SHP77 (cell line): ENCODE measurements at places on chromosomes 12 and 14.

DNA sequence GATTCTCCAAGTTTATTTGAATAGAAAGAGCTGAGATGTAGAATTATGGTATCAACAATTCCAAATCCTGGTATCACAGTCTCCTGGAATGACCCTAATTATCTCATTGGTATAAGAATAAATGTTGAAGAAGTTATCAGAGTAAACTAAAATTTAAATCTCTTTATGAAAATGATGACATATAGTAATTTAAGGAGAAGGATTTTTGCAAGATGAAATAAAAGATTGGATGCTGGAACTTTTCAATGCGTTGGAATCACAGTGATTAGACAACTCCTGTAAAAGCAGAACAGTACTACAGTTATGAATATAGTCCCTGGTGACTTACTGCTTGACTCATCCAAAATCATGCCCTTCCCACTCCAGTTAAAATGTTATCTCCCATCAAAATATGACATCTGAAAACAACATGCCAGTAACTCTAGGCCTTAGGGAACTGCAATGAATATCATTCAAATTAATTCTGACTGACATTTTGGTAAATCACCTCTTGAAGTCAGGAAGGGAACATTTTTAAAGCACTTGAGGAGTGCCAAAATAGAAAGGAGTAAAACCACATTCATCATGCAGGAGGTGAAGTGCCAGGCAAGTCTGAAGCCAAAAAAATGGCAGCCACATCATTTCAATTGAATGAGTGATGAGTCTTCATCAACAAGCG lies 197.8 kb upstream of the PRKD1 start:
- peak; percentile 18 for DNase-seq

DNA sequence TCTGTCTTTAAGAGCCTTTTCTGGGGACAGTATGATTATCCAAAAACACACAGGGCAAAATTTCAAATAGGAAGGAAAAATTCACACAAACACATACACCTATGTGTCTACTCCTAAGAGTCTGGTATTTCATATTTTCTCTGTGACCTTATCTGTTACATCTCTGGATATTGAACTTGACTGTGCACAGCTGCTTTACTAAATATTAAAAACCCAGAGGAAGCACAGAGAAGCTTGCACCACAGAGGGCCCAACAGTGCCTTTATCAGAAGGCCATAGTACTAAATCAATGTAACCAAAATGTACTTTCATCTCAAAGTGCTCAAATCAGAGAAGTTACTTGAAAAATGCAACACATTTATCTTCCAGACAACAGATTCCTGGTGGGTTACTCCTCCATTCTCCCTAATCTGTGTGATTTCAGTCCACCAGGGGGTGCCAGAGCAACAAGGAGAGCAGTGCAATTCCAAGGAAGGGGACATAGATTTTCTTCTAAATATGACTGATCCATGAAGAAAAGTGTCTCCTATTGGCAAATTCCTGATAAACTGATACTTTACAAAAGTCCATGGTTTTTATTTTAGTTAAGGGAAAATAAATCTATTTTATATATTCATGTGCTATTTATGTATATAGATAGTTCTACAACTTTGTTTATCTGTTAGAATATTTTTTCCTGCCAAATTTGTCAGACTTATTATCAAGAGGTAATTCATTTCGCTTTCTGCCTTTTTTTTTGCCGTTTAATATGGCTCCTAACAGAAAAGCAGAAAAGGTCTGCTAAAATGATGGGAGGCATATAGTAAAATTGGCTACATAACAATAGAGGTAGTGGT lies 617.6 kb downstream of the LRFN5 start:
- peak; percentile 51 for DNase-seq

DNA sequence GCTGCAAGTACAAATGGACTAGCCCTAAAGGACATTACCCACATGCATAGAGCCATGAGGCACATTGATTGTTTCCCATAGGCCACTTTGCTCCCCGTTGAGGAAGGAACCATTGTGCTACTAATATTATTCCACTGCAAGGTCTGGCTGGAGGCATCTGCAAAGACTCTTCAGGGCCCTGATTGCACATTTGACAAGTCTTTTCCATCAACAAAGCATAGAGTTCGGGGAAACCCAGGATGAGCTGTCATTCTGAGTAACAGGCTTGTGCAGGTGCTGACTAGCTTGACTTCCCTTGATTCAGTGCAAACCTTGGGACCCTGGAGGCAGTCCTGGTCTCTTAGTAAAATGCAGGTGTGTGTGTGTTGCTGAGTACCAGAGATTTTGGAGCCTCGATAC lies 73.8 kb downstream of the SUSD6 start:
- no peak for DNase-seq

GRCh38 chr12:106238146-106238545 lies 9.7 kb downstream of the CKAP4 start:
- no peak for DNase-seq

- no peak for DNase-seq
Measured at GRCh38 chr12:89975574-89975973, 266.9 kb upstream of the ATP2B1 start.

DNA sequence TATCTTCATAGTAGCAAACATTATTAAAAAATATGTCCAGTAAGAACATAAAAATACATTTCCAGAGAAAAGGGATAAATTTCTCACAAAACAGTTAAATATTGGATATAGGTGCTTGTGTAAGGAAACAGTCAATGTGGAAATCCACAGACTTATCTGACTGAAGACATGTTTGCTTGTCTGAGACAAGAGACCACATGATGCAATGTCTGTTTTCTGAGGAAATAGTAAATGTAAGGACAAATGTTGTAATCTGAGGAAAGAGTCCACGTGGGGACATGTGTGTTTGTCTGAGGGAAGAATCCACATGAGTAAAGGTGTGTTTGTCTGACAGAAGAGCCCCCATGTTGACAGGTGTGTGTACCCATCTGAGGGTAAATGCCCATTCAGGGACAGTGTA lies 1093.2 kb downstream of the TMEM121 start:
- no peak for DNase-seq

DNA sequence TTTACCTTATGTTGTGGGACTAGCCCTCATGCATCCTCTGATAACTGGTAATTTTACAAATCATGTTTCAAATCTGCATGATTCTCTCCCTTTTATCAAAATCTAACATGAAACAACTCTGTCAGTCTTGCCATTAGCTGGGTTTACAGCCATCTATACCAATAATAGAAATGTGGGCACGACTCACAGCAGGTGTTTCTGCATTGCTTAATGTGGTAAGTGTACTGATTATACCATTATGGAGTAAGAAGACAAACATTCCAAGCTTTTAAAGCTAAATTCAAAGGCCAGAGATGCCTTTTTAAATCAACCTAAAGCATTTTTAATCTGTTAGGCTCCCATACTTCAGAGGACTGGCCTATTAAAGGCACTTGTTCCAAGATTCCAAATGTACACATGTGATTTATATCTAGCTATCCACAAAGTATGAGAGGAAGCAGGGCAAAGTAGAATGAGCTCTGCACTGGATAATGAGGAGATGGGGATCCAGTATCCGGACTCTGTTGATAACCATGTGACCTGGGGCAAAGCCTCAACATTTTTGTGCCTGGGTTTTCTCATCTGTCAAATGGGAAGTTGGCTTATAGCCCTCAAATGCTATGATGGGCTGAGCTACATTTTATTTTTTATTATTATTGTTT lies 52.3 kb upstream of the FUT8 start:
- DNase-seq: no peak

GRCh38 chr14:92004062-92004461 lies 35.8 kb downstream of the TRIP11 start:
- DNase-seq: no peak

DNA sequence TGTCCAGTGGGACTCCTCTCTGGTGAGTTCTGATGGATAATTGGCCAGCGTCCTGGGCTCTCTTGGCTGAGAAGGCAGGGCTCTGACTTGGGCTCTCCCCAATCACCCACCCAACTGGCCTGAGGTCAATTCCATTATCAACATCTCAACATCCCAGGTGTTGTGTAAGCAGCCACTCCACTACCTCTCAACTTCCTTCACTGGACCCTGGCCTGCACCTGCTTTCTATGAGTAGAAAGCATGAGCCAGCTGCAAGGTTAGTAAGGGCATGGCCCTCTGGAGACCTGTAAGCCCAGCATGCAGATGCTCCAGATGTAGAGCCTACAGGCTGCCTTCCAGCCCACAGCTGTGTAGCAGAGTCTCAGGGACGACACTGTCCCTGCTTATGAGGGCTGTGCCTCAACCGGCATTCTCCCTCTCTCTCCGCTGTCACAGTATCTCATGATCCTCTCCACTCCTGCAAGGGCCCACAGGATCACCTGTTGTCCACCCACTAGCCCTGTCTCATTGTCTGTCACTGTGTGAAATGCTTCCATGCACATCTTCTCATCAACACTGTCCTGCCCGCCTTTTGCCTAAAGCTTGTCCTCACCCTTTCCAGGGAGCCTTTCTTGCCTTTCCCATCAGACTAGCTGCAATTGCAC lies 5.4 kb upstream of the KRT81 start:
- DNase-seq: no peak

DNA sequence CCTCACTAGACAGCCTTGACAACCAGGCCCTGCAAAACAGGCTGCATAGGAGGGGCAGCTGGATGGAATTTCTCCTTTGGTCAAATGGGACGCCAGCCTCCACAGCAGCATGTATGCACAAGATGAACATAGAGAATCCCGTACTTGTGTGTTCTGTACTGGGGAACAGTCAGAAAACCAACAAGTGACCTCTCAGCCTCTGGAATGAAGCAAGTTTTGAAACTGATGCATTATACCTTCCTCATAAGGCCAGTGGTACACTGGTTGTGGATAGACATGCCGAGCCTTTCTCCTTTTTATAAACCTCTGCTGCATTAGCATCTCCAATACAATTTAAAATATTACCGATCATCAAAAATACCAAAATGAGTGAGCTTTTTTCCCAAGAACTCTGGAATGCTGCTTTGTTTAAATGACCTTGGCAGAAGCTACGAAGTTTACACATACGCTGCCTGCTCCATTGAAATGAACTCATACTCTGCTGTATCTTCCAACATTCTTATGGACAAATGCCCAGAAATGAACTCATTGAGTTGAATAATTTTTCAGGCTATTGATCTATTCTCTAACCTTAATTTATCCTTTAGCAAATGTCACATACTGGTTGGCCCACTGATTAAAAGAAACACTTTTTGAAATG lies 47.6 kb upstream of the FERMT2 start:
- DNase-seq: no peak

- no peak for DNase-seq
Measured at GRCh38 chr12:65171870-65172269, 2.5 kb downstream of the LEMD3 start.

- DNase-seq: no peak
Measured at GRCh38 chr12:1174659-1175058, 183.6 kb downstream of the ERC1 start.

GRCh38 chr12:42915426-42915825 lies 325.9 kb upstream of the PRICKLE1 start:
- DNase-seq: no peak

DNA sequence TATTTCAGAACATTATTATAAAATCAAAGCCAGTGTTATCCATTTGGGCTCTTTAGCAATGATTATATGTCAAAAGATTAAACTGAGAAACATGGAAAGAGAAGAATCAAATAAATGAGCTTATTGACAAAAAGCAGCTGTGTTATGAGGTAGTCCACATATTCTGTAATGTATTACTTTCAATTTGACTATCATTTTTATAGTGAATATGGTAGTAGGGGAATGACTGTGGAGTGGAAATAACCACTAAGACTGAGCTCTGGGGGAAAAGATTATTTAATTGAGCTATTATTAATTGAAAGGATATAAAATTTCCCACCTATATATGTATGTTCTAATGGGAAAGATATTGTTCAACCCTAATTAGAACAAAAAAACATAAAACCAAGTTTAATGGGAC lies 381.3 kb downstream of the TMTC2 start:
- no peak for DNase-seq

- DNase-seq: no peak
Measured at GRCh38 chr12:52494518-52494917, 1.5 kb upstream of the KRT6A start.

DNA sequence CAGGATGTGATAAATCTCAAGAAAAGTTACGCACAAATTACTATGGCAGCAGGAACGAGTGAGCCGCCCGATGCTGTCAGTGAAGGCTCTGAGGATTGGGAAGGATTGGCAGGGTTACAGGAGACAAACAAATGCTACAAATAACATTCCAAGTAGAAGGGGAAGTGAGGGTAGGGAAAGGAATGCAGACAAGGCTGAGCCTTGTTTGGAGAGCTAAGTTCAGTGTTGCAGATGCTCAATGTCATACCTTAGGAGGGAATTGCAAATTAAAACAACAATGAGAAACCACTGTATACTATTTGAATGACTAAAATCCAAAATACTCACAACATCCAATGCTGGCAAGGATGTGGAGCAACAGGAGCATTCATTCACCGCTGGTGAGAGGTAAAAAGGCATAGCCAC lies 1.3 kb downstream of the CLEC9A start:
- no peak for DNase-seq

GRCh38 chr14:89254166-89254909 lies 162.7 kb downstream of the FOXN3 start:
- no peak for DNase-seq

DNA sequence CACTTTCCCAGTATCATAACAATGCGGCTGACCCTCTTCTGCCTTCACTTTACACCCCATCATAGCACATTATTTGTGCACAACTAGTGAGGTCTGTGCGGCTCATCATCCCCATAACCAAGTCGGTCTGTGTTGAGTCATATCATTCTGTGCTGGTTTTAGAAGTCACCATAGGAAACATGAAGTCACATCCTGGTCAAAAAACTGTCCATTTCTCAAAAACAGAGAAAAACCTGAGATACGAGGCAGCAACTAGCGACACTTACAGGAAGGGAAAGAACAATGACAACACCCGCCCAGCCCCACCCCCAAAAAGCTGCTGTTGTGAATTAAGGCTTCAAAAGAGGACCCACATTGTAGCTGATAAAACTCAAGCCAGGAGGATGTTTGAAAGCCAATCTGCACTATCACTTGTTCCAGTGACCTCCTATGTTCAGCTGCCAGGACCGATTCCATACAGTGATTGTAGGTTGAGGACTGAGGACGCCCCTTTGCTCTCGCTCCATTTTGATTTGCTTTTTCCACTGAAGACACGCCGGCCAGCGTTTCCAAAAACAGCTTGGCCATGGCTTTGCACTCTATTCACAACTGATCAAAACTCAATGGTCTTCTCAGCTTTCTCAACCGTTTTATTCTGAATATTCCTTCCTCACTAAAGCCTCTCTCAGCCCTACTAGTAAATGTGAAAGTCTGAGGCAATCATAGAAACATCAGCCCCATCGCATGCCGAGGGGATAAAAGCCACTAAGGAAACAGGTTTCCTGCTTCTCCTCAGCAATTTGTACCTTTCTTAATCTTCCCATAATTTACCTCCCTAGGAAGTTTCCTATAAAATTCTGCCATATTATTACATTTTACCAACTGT lies 87.5 kb downstream of the DUSP16 start:
- no peak for DNase-seq

DNA sequence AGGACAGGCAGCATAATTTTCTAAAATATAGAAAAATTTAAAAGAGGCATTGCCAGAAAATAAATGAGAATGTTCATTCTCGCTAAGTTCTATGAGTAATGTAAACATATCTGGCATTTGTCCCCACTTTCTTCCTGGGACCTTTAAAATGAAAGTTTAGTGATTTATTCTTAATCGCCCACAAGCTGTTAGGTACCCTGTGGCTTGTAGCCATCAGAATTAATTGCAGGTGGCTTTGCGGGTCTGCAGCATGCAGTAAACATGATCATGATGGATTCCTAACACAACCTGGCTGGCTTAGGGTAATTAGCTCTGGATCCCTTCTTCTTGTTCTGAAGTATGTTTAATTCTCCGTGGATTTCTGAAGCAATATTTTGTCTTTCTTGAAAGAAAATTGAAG lies 103.5 kb upstream of the FRMD6 start:
- DNase-seq: no peak

- peak; percentile 11 for DNase-seq
Measured at GRCh38 chr12:101759396-101760047, 20.3 kb upstream of the SYCP3 start.

GRCh38 chr12:56863789-56864188 lies 70.4 kb downstream of the SDR9C7 start:
- no peak for DNase-seq
